Lung microvascular endothelial cell (primary cell): ENCODE measurements at places on chromosomes 6 and 20. TPM values are rescaled to one million over a fixed set of nuclear protein-coding genes. Genes with fewer than 3 reads are reported as not detected.

DNA sequence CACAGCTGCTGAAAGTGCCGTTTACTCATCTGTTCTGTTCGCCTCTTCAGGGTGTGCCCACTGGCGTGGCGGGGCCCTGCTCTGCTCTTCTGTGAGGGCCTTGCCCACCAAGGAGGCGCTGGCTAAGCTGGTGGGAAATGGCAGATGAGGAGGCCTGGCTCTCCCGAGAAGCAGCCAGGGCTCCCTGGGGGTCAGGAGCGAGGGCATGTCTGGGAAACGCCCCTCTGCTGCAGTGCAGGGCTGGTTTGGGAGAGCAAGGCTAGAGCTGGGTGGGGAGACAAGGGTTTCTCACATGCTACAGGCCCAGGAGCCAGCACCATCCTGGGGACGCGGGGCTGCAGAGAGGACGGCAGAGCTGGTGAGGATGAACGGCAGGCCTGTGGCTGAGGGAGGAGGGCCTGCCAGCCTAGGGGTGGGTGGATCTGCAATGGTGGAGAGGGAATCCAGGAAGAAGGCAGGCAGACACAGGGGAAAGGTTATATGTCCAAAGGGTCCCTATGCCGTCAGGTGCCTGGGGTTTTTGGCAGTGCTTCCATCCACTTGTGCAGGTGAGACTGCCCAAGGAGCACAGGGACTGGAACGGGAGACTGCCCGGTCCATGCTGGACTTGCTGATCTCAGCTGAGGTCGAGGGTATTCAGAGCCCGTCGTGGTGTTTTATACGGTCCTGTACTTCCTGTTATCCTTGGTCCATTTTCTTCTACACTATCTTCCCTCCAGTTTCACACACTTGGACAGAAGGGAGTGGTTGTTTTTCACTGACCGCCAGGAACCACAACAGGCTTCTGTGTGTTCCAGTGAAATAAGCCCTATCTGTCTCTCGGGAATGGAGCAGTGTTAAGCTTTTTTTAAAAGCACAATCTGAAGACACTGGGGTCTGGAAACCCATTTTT is 119.2 kb downstream of the SYCP2 start:
- no peak for DNase-seq

Gene SOX18
- total RNA-seq: 23.8 and 29.6 TPM in 2 replicates

Gene PRSS16
- 0.22 TPM in 1 of 2 replicates, not detected in the other for total RNA-seq

DNA sequence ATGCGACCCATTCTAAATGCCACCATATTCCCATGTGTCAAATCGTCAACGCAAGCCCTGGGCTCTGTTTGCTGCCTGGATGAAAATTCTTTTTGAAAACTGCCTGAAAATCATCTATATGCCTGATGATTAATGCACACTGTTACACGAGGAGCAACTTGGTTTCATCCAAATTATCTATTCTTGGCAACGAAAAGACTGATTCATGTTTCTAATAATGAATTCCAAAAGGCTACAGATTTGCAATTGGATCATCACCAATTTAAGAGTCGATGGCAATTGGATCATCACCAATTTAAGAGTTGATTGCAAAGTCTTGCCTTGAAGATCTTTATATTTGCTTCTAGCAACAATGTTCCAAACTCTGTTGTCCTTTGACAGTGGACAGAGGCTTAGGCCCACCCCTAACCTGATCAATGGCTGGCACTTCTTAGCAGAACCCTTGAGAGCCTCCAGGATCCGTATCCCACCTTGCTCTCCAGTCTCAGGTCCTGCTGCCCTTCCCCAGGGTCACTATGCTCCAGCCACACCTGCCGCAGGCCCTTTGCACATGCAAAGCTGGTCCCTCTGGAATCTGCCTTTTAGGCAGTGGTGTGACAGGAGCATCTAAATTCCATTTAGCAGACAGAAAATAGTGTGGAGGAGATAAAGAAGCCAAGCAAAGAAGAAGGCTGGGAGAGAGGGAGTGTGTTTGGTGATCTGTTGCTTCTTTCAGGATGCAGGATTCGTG is 460.9 kb upstream of the SULF2 start:
- DNase-seq: no peak

Gene LAMP5
- total RNA-seq: 0.65 TPM in 1 of 2 replicates, not detected in the other

- peak; percentile 71 for DNase-seq
Measured at GRCh38 chr6:74087899-74088298, 391.9 kb downstream of the CD109 start.

DNA sequence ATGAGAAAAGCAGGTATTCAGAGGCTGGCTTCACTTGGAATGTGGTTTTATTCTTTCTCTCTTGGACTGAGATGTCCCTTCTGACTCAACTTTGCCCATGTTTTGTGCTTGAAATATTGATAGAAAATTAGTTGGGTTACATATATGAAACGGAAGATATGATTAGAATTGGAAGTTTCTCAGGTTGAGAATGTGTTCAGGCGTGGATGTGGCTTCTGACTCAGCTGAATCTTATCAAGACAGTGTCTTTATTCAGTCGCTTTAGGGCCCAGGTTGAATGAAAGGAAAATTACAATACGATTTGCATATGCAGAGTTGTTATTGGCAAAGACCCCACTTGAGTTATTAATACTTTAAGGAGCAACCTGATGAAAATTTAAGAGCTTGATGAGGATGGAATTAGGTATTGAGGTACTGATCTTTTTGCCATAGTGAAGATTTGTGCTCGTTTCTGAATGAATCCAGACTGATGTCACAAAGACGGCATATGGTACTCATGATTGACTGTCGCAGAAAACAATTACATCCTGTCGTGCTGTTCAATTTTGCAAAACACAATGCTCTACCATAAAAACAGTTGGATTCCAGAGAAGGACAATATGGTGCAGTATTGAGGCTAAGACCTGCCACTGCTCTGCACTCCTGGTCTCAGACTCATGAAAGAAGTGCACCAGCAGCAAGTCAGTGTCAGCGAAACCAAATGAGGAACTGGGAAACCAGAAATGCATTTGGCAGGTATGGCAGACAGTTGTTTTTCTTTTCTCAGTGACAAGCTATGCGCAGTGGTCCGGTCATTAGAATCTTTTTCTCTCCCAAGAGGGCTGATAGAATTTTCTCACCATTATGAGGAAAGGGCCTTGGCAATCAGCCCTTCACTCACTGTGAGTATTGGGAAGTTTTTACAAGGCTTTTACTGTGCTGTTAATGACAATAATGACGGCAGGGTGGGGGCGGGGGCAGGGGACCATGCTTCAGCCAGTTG is 158.3 kb downstream of the DOK5 start:
- DNase-seq: no peak

DNA sequence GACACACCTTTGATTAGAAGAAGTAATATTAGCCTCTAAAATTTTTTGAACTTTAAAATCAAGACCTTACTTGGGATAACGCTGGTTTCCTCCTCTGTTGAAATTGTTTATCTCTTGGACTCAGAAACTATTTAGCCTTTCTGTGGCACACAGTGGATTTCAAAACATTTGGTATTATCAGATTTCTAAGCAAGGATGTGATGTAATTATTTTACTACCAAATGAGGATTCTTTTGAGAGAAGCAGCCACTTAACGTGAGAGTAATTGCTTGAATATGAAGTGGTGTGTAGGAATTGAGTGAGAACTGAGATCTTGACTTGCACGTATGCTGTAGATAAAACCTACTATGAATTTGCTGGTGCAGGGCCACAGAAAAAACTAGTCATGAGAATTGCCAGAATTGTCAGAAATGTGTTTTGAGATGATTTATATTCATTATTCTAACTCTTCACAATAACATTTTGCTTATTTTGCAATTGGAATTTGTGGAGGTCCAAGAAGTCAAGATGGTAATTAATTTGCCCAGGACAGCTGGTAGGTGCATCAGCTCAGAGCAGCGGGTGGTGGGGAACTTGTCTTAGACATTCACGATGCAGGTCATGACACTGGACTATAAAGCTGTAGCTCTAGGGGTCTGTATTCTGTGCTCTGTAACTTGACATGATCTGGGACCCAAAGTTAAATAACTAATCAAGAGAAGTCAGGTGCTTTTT is 53.4 kb downstream of the AKAP12 start:
- DNase-seq: no peak

DNA sequence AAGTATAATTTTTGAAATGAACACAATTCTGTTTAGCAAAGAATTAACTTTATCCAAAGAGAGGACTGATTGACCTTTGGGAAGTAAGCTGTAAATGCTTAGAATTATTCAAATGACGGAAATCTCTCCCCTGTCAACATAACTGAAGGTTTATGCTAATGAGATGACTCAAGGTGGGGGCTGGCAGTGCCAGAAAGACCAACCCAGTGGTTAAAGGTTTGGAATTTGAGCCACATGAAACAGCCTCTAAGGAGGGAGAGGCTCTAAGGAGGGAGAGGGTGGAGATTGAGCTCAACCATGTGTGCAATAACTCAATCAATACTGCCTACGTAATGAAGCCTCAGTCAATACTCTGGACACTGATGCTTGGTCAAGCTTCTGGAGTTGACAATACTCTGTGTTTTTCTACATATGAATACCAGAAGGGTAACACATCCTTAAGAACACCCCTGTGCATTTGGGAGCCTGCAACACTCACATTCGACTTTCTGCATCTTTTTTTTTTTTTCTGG is 123.4 kb upstream of the TENT5A start:
- DNase-seq: no peak

- no peak for DNase-seq
Measured at GRCh38 chr6:100469101-100469859, 4.6 kb upstream of the SIM1 start.

GRCh38 chr6:127748290-127748689 is 152.6 kb downstream of the THEMIS start:
- no peak for DNase-seq

Gene APMAP
- total RNA-seq: 63.9 and 68.2 TPM in 2 replicates

DNA sequence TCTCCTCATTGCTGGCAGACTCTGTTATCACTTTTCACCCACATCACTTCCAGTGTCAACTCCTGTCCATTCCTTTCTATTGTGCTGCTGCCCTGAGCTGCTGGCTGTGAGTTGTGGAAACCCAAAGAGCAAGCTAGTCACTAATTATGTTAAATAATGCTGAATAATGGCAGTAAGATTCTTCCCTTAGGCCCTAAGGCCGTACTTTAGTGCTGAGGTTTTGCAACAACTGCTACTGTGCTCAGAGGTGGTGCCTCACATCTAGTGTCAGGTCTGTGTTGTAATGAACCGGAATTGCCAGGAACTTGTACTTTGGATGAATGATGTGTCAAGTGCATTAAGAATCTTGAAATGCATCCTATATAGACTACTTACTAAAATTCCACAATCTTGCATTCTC is 372.2 kb upstream of the RNF217 start:
- DNase-seq: no peak

GRCh38 chr6:37324131-37325033 is 29.4 kb upstream of the RNF8 start:
- DNase-seq: peak; percentile 71

GRCh38 chr6:91415031-91415605 is 828.2 kb upstream of the MAP3K7 start:
- no peak for DNase-seq

GRCh38 chr6:126123226-126123625 is 136.9 kb downstream of the TRMT11 start:
- peak; percentile 9 for DNase-seq

- no peak for DNase-seq
Measured at GRCh38 chr6:159359581-159360297, 190.5 kb downstream of the FNDC1 start.

- DNase-seq: peak; percentile 8
Measured at GRCh38 chr20:6623989-6624388, 143.5 kb upstream of the BMP2 start.

DNA sequence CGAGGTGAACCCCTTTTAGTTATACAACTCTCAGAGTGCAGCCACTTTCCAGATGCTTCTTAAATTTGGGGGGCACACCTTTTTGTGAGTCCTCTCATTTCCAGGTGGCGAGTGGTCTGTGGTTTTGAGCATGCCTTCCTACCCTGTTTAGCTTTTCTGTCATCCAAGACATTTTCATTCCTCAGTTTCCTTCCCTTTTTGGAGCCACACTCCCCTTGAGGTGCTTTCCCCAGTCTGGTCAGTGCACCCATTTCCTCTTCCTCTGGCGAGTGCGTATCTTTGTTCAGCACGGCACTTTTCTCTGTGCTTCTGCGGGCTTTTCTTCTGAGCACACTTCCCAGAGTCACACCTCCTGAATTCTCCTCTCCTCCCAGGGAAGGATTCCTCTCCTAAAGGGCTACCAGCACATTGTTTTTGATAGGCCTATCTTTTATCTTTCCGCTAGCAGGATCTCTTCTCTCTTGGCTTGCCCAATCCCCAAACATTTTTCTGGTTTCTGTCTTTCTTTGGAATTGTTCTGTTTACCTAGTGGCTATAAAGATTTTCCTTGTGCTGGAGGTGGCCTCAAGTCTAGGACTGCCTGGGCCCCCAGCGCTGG is 1.4 kb downstream of the PHF20 start:
- DNase-seq: peak; percentile 79

- no peak for DNase-seq
Measured at GRCh38 chr6:71043902-71044301, 87.0 kb upstream of the B3GAT2 start.

- no peak for DNase-seq
Measured at GRCh38 chr6:160418370-160418769, 70.2 kb downstream of the SLC22A3 start.

GRCh38 chr20:3847429-3847940 is 851 bp downstream of the MAVS start:
- no peak for DNase-seq

DNA sequence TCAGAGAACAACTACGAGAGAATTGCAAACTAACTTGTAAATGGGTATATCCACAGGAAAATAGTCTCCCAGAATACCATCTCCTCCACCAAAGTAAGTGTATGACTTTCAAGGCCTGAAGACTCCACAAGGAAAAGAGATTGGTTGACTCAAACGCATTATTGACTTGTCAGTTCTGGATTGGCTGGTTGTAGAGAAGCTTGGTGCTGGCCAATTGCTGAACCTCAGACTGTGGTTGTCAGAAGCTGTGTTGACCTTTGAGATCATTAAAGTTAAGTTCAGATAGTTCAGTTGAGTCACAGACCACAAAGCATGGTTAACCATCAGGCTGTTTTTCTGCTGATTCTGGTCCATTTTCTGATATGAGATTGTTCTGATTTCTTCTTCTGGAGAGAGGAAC is 388.3 kb downstream of the BMP2 start:
- no peak for DNase-seq

- DNase-seq: peak; percentile 33
Measured at GRCh38 chr20:59141818-59142581, 21.6 kb upstream of the ZNF831 start.

Gene FAM184A
- under 0.01 and 0.40 TPM in 2 replicates for total RNA-seq

GRCh38 chr6:136658711-136659110 is 108.5 kb upstream of the MAP7 start:
- DNase-seq: peak; percentile 58

Gene RNF39
- total RNA-seq: not detected in 2 replicates

GRCh38 chr20:58018590-58018989 is 209.9 kb downstream of the ANKRD60 start:
- DNase-seq: no peak

GRCh38 chr20:47419953-47420514 is 63.5 kb upstream of the ZMYND8 start:
- no peak for DNase-seq

Gene RING1
- 14.4 and 22.8 TPM in 2 replicates for total RNA-seq

Gene BCAS1
- not detected in 2 replicates for total RNA-seq

Gene SMLR1
- total RNA-seq: not detected in 2 replicates

Gene CFB
- total RNA-seq: 0.44 and 0.60 TPM in 2 replicates

GRCh38 chr6:87907521-87907920 is 140.1 kb upstream of the SPACA1 start:
- no peak for DNase-seq

GRCh38 chr20:47502271-47503239 is 868 bp downstream of the NCOA3 start:
- DNase-seq: peak; percentile 23
